ENCODE measurements at places on chromosomes 4 and X. TPM values are rescaled to one million over a fixed set of nuclear protein-coding genes. Genes with fewer than 3 reads are reported as not detected.

DNA sequence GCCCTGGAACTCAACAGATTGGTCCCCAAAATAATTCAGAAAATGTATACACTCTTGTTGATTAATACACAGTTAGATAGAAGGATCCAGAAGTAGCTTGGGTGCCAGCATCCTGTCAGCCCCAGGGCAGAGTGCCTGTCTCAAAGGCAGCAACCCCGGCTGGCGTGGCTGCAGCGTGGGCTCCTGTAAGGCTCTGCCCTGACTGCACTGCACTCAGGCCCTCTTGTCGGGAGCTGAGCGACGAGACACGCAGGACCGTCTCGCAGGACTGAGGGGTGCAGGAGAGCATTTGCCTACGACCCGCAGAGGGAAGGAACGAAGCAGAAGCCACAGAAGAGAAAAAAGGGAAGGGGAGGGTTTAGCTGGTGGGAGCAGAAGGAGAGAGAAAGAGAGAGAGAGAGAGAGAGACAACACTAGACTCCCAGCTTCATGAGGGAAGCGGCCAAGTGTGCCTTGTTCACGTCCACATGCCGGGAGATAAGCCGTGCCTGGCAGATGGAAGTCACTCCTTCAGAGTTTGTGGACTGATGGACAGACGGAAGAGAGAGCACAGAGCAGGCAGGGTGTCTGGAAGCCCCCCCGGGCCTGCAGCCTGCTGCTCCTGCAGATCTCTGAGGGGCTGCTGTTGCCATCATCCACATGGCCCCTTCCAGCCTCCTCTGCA is 38.7 kb upstream of the HELT start:
- no peaks in the 10 kb centered on the region for H3K4me1 ChIP-seq
- no peaks in the 10 kb centered on the region for H3K36me3 ChIP-seq
- DNase-seq = no peak
- H3K27me3 ChIP-seq = peaks cover 26% of the 10 kb centered on the region
- H3K27ac ChIP-seq = no peak overlapping the region

DNA sequence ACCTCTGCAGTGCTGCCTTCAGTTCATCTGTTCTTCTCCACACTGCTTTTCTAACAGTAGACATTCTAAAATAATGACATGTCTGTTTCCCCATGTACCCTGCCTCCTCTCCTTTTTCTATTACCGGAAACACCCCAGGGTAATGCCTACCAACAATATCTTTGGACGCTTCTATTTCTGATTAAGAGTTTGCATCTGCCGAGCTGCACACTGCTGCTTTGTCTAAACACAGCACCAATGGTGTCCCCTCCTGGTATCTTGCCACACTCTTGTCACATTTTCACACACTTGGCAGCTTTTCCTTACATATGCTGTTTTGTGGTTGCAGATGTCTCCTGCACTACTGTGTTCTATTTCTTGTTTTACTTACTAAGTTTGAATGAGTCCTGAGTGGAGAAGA is 288.8 kb downstream of the GRIA2 start:
- no peaks in the 10 kb centered on the region for H3K27me3 ChIP-seq
- no peak overlapping the region for H3K4me3 ChIP-seq
- H3K36me3 ChIP-seq = no peaks in the 10 kb centered on the region
- no peak for DNase-seq

GRCh38 chr4:123390846-123391456 is 5.6 kb upstream of the SPRY1 start:
- H3K4me1 ChIP-seq = peaks cover 7% of the 10 kb centered on the region
- no peaks in the 10 kb centered on the region for H3K27me3 ChIP-seq
- no peak overlapping the region for H3K4me3 ChIP-seq
- no peak overlapping the region for H3K27ac ChIP-seq

- no peak for DNase-seq
- no peaks in the 10 kb centered on the region for H3K36me3 ChIP-seq
- no peaks in the 10 kb centered on the region for H3K4me1 ChIP-seq
- H3K27ac ChIP-seq = no peak overlapping the region
- H3K4me3 ChIP-seq = no peak overlapping the region
Observed at GRCh38 chr4:157607996-157608395, 387.5 kb downstream of the GRIA2 start.

GRCh38 chr4:79212311-79212710 is 113.5 kb downstream of the NAA11 start:
- H3K27me3 ChIP-seq = no peaks in the 10 kb centered on the region
- no peaks in the 10 kb centered on the region for H3K36me3 ChIP-seq
- H3K4me3 ChIP-seq = no peak overlapping the region
- no peak for DNase-seq
- no peaks in the 10 kb centered on the region for H3K4me1 ChIP-seq

DNA sequence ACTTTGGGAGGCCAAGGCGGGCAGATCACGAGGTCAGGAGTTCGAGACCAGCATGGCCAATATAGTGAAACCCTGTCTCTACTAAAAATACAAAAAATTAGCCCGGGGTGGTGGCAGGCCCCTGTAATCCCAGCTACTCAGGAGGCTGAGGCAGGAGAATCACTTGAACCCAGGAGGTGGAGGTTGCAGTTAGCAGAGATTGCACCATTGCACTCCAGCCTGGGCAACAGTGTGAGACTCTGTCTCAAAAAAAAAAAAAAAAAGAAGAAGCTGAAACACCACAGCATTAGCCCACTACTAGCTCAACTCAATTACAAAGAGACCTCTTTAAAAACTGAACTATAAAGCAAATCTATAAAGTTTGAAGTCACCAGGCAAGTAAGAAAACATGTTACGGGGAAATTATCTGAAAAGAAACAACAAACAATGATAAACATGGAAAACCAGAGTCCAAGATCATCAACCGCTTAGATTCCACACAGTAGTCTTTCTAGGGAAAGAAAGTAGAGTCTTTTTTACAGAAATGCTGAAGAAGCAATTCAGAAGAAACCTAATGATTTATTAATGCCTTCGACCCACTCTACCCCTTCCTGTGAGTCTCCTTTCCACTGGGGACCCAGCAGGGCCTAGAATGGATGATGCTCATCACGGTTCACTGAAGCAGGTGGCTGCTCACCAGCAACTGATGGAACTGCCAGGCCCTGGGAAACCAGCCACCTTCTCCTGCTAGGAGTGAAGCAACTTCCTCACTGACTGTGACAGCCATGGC is 6.6 kb downstream of the SAT1 start:
- no peak overlapping the region for H3K27ac ChIP-seq
- H3K4me3 ChIP-seq = no peak overlapping the region
- no peaks in the 10 kb centered on the region for H3K27me3 ChIP-seq
- peaks cover 13% of the 10 kb centered on the region for H3K36me3 ChIP-seq

PHKA1 gene
- not detected for total RNA-seq

CCKAR gene
- not detected for total RNA-seq

NKAP gene
- 7.0 TPM for total RNA-seq

NDNF gene
- not detected for total RNA-seq

CXCL13 gene
- not detected for total RNA-seq

All from HFFc6 (cell line).